ENCODE measurements at places on chromosomes 6 and 20. TPM values are rescaled to one million over a fixed set of nuclear protein-coding genes. Genes with fewer than 3 reads are reported as not detected.

Gene EIF6
- total RNA-seq, result 71.4 TPM

Gene SSTR4
- not detected for total RNA-seq

DNA sequence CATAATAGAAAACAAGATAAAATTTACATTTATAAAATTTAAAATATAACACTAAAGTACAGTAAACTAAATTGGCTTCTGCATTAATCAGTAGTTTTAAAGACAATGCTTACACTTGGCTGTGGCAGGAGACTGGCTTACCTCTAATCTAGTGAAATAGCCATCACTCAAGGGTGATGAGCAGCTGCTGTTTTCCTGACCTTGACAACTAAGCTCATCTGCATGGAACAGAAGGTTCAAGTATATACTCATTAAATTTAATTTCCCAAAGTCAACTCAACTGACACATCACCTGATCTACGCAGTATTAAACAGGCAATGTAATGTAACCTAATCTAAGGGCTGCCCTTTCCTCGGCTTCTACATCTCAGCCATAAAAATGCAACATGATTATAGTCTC is 14.5 kb downstream of the TMX4 start:
- no peak for ATAC-seq

GRCh38 chr6:135043846-135044245 is 10.8 kb downstream of the HBS1L start:
- no peak for ATAC-seq

Gene MRAP2
- total RNA-seq, result 0.27 TPM

DNA sequence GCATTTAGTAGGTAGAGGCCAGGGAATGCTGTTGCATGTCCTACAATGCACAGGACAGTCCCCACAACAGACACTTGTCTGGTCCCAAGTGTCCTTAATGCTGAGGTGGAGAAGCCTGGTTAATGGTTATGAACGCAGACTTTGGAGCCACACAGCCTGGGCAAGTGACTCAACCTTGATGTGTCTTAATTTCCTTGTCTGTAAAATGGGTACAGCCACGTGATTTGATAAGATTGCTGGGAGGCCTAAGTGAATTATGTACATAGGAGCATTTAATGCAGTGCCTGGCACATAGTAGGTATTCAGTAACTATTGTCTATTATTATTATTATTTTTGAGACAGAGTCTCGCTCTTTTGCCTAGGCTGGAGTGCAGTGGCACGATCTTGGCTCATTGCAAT is 11.4 kb downstream of the KCNG1 start:
- ATAC-seq, result no peak

Gene GRM1
- total RNA-seq, result not detected

DNA sequence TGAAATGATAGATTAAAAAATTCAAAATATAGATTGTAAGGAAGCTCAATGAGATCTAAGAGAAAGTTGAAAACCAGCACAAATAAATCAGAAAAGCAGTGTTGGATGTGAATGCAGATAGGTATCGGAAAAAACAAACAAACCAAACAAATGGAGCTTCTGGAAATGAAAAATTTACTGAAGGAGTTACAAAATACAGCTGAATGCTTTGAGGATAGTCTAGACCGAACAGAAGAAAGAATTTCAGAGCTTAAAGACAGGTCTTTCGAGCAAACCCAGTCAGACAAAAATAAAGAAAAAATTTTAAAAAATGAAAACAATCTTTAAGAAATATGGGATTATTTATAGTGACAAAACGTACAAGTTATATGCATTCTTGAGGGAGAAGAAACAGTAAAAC is 146.7 kb downstream of the FAM83B start:
- ATAC-seq, result no peak
